ENCODE measurements at places on chromosomes 11 and 22. TPM values are rescaled to one million over a fixed set of nuclear protein-coding genes. Genes with fewer than 3 reads are reported as not detected.

DNA sequence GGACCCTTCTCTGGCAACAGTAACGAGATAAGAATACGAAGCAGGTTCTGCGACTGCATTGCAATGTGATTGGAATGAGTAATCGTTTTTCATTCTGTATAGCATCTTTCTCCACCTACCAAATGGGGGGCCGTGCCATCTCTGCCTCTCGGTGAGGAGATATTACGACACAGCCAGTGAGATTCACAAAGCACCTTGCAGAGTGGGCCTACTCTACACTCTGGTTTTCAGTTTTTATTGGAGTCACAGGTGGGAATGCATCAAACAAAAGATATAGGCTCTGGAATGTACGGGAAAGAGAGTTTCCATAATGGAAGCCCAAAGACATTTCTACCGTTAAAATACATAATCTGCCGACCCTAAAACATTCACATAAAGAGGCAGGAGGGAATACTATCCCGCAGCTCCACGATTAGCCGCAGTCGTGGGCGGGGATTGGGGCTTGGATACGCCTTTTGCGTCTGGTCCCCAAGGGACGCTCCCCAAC is 423 bp upstream of the RTN3 start:
- DNase-seq: peak; percentile 30

- DNase-seq: no peak
These were observed 31.9 kb downstream of the RASSF10 start for GRCh38 chr11:13040969-13041561.

DNA sequence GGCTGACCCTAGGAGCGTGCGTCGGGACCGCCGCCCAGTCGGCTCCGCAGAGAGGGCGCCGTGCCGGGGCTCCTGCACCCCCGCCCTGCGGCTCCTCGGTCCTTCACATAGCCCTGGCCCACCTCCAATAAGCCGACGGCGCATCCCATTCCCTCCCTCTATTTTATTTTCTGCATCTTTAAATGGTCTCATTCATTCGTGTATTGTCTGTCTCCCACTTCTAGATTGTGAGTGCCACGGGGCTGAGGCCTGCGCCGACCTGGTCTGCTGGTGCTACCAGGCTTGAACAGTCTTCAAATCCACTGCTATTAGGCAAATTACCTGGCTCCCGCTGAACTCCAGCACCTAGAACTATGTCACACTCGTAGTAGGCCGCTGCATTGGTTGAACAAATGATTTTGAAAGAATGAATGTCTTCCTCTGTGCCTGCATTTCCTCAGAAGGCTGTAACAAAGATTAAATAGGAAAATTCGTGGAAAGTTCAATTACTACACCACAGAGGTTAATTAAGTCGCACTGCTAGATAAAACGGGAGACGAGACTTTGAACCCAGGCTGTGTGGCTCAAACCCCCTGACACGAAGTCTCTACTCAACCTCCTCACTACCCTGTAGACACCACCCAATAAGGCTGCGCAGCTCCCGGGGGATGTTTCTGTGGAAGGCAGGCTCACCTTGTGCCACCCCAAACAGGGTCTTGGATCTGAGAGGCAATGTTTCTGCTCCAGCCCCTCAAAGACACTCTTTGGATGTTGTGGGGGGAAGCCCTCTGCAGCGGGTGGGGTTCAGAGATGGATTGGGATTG is 1.2 kb upstream of the PPP1R14B start:
- DNase-seq: no peak

DNA sequence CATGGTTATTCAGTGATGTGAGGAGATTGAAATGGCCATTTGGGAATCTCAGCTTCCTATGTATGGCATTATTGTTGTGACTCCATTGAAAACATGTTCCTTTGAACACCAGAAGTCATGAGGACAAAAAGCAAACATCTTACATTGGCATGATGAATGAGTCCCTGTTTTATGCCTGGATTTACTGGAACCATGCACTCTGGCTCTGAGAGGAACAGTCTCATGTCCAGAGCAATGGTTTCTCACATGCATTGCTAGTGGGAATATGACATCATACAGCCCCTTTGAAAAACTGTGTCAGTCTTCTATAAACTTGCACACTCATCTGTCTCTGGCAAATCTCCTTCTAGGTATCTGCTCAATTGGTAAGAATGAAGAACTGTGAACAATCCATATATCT is 3.4 kb upstream of the KDM4F start:
- DNase-seq: no peak

- no peak for DNase-seq
These were observed 1.3 kb upstream of the CLDN25 start for GRCh38 chr11:113778111-113778910.

DNA sequence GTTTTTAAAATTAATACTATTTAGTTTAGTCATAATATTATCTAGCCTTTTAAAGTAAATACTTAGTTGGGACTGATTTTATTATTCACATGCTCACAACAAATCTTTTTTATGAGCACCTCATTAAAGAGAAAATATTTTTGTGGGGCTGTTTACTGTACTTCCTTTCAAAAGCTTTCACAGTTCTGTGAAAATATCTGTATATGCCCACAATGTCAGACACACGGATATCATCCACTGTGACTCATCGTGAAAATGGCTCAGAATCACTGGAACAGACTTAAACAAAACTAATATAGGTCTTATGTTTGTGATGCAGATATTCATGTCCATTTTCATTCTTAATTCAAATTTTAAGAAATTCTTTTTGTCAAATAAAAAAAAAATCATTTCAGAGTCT is 305.2 kb downstream of the RAB38 start:
- DNase-seq: no peak

DNA sequence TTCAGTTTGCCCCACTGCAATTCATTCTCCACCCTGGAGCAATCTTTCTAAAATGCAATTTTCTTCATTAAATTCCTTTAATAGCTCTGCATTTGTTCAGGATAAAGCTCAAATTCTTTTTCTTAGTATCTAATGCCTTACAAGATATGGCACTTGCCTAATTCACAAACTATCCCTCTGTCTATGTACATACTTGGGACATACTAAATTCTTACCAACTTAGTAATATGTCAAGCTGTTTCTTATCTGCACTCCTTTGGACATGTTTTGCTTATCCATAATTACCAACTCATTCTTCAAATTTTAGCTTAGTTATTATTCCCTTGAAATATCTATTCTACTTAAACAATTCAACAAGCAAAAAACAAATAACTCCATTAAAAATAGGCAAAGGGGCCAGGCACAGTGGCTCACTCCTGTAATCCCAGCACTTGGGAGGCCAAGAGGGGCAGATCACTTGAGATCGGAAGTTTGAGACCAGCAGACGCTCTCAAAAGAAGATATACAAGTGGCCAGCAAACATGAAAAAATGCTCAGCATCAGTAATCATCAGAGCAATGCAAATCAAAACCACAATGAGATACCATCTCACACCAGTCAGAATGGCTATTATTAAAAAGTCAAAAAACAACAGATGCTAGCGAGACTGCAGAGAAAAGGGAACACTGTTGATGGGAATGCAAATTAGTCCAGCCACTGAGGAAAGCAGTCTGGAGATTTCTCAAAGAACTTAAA is 96.9 kb downstream of the FAM76B start:
- no peak for DNase-seq

DNA sequence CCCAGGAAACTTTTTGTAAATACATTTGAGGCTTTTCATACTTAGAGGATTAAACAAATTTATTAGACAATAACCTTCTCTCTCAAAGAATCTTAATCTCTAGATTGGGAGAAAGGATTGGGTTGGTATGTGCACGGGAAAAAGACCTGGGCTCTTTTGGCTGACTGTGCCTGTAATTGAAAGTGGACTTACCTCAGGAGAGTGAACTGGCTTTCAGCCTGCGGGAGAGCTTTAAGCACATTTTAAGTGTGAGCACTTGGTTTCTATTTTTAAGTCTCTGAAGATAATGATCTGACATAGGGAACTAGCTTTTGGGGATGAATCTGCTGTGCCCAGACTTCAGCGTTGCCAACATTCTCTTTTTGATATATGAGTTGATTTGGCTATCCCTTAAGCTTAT is 35.8 kb downstream of the UVRAG start:
- no peak for DNase-seq

DNA sequence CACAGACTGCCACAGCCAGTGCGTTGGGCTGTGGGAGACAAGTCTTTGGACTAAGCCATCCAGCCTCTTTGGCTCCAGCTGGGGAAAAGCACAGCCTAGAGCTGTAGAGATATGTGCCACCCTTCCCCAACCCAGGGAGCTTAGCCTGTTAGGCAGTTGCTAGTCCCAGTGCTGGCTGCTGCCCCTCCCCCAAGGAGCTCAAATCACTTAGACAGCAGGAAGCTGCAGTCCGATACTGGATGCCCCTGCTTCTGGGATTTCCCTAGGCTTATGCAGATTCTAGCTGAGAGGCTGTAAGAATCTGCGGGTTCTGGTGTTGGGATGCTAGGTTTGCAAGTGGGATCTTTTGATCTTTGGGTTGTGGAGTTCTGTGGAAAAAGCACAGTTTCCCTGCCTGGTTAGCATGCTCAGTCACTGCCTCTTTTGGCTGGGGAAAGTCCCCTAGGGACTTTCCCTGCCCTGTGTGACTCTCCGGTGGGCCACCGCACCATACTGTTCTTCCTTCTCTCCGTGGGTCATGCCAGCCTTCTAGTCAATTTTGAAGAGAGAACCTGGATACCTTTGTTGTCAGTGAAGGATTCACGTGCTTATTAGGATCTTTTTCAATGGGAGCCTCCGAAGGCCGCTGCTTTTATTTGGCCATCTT is 792.0 kb downstream of the KCNA4 start:
- DNase-seq: no peak

- no peak for DNase-seq
These were observed 12.7 kb downstream of the MED15 start for GRCh38 chr22:20520093-20520511.

GRCh38 chr22:49765091-49765771 is 62.4 kb downstream of the BRD1 start:
- peak; percentile 54 for DNase-seq

DNA sequence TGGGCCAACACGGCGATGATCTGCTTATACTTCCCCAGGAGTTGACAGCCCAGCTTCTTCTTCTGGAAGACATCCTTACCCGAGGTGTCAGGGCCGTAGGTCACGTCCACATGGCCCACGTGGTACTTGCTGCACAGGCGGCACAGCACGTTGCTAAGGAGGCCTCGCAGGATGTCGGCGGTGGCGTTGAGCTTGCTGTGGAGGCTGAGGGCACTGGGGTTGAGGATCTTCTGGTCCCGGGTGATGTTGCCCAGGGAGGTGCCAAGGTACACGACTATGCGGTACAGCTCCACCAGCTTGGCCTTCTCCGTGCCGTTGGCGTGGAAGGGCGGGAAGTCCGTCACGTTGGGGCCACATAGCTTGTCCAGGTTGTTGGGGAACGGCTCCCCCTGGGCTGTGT is 2.9 kb downstream of the LIF start:
- no peak for DNase-seq

DNA sequence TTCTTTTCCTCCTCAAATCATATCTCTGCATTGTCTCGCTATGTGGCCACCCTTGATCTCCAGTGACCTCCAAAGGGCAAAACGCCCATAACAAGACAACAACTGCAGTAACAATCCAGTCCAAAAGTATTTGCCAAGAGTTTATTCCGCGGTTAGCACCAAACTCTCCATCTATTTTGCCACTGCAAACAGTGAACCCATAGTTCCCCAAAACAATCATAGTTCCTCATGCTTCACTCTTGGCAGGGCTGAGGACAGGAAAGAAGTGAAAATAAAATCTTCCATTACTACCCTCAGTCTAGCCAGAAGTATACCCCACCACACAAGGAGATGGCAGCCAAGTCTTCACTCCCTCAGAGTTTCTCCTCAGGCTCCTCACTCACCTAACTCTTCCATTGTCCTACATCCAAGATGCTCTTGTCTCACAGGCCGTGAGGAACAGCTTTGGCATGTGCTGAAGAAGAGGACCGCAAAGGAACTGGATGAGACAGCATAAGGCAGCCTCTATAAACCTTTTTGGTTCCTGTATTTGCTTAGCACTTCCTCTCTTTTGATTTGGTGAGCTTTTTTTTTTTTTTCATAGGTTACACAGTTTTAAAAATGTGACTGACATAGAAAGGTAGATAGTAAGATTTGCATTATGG is at the start of gene LPXN:
Gene LPXN (minus strand): TSS at position 480 of the 644 bp plus-strand sequence. CDS start 84 bp downstream, at position 396.
- DNase-seq: no peak

- peak; percentile 53 for DNase-seq
These were observed 5.1 kb downstream of the MYEOV start for GRCh38 chr11:69299023-69299461.

- DNase-seq: no peak
These were observed 151.5 kb downstream of the AASDHPPT start for GRCh38 chr11:106228996-106229395.

DNA sequence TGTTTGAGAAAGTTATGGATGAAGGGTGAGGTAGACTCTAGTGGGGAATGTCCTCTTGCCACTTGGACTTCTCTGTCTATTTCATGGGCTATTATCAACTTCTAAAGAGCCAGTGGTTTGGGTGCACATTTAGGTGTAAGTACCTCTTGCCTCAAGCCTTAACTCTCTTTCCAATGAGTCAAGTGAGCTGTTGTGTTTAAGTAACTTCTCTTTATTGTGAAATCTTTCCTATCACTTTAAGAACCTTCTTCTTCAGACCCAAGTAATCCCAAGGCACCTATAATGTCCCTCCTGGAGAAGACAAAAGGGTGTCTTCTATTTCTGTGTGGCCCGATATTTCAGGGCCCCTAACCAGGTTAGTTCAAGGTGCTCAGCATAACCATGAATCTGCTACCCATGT is 90.5 kb upstream of the VPREB1 start:
- no peak for DNase-seq

GRCh38 chr11:118111744-118112035 is 24.9 kb upstream of the SMIM35 start:
- no peak for DNase-seq

- no peak for DNase-seq
These were observed 201.8 kb downstream of the TMEM135 start for GRCh38 chr11:87239531-87239930.

TUB gene
- 16.4 TPM for total RNA-seq

ZNF280B gene
- 2.9 TPM for total RNA-seq

OLFML1 gene
- not detected for total RNA-seq

SHISAL1 gene
- 1.3 TPM for total RNA-seq

MGAT3 gene
- total RNA-seq: 6.5 TPM

MIOX gene
- total RNA-seq: not detected

ME3 gene
- 0.83 TPM for total RNA-seq

SHANK2 gene
- 9.7 TPM for total RNA-seq

PNPLA3 gene
- 10.7 TPM for total RNA-seq

LIPT2 gene
- 22.9 TPM for total RNA-seq

MIAT gene
- total RNA-seq: 13.4 TPM
